ENCODE measurements at places on chromosomes 11 and 22. TPM values are rescaled to one million over a fixed set of nuclear protein-coding genes. Genes with fewer than 3 reads are reported as not detected.

The NXPE1 gene
- polyA plus RNA-seq: not detected

The CAPN5 gene
- polyA plus RNA-seq: 20.5 TPM

The FGF3 gene
- 6.0 TPM for polyA plus RNA-seq

The OR56A1 gene
- not detected for polyA plus RNA-seq

The OSBP2 gene
- polyA plus RNA-seq: 8.7 TPM

The OR52I1 gene
- not detected for polyA plus RNA-seq

The DAGLA gene
- polyA plus RNA-seq: 5.7 TPM

The PIH1D2 gene
- polyA plus RNA-seq: 12.2 TPM

The TEX54 gene
- polyA plus RNA-seq: not detected

The OR51B5 gene
- polyA plus RNA-seq: not detected

The SNX19 gene
- 20.8 TPM for polyA plus RNA-seq

The MAP6 gene
- 200 TPM for polyA plus RNA-seq

The C11orf65 gene
- polyA plus RNA-seq: 1.1 TPM

The CATSPER1 gene
- polyA plus RNA-seq: not detected

The GRM5 gene
- 11.8 TPM for polyA plus RNA-seq

The VSIG10L2 gene
- polyA plus RNA-seq: 0.08 TPM

The PRDX5 gene
- 489 TPM for polyA plus RNA-seq

The MS4A6A gene
- polyA plus RNA-seq: not detected

The OPCML gene
- polyA plus RNA-seq: 11.6 TPM

The DCDC1 gene
- polyA plus RNA-seq: 5.0 TPM

The GLB1L2 gene
- polyA plus RNA-seq: 4.0 TPM

The SHANK3 gene
- 6.3 TPM for polyA plus RNA-seq

The BAIAP2L2 gene
- polyA plus RNA-seq: 2.3 TPM

The CPT1B gene
- 75.1 TPM for polyA plus RNA-seq

The MRPL21 gene
- 139 TPM for polyA plus RNA-seq

Measured in neural cell (in vitro differentiated cells).